Memory B cell (primary cell): ENCODE measurements at places on chromosomes 5 and 9.

- DNase-seq: no peak
Observed at GRCh38 chr5:35869685-35870277, 13.1 kb downstream of the IL7R start.

DNA sequence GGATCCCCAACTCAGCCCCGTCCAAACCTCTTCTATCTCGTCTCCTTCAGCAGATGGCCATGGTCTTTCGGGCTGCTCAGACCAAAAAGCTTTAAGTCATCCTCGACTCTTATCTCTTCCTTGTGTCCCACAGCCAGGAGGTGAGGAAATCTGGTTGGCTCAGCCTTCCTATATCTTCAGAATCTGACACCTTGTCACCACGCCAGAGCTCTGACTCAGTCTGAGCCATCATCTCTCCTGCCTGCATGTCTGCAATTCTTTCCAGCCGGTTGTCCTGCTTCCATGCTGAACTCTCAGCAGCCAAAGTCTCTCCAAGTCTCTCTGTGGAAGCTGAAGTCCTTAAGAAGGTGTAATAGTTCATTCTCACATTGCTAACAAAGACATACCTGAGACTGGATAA is 419.3 kb upstream of the ADAMTS16 start:
- DNase-seq: no peak

- no peak for DNase-seq
Observed at GRCh38 chr5:5050801-5051200, 89.3 kb upstream of the ADAMTS16 start.

GRCh38 chr9:113998525-113999255 is 79.4 kb downstream of the AMBP start:
- peak; percentile 7 for DNase-seq

GRCh38 chr5:154372661-154373060 is 73.1 kb upstream of the SAP30L start:
- no peak for DNase-seq

- peak; percentile 41 for DNase-seq
Observed at GRCh38 chr5:141637123-141637766, 448 bp downstream of the RELL2 start.
